ENCODE measurements at places on chromosomes 7 and 10.
A peak's percentile ranks its signal among the peaks of the same experiment; 100 is the strongest.

- no peaks in the 10 kb centered on the region for H3K27me3 ChIP-seq
- peaks cover 6% of the 10 kb centered on the region for H3K36me3 ChIP-seq
Measured at GRCh38 chr7:23685731-23686130, 5.7 kb downstream of the FAM221A start.

DNA sequence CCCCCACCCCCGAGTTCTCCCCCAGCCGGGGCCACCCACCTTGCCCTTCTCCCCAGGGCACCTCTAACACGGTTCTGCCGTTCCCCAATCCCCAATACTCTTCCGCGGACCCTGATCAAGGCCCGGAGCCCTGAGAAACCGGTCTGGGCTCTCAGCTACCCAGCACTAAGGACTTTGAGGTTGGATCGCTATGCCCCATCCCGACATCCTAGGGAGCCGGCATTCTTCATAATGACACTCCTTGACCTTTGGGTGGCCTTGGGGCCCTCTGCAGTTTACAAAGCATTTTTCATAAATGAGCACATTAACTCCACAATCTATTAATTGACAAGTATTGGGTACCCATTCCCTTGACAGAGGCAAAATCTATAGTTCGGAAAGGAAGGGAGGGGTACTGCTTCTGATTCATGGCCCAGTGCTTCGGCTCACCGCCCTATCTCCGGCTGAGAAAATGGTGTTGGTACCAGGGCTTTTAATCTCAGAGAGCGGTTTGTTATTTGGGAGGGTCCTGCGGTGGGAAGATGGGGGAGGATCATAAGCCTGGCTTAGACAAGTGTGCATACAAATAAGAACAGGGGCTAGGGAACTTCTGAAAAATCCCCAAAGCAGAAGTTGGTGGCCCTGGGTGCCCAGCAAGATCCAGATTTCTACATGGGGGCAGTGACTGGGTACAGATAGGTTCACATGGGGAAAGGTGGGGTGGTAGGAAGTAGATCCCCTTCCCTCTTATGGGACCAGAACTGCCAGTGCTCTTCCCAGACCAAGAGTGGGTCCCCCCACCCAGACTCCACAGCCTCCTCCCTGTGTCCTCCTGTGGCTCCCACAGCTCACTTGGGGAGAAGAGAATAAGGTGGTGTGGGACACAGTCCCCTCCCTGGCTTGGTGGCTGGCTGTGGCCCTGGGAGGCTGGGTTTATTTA lies 3.2 kb downstream of the IMPDH1 start:
- DNase-seq = no peak
- H3K36me3 ChIP-seq = no peaks in the 10 kb centered on the region
- peaks cover 41% of the 10 kb centered on the region for H3K4me1 ChIP-seq
- H3K4me3 ChIP-seq = peak overlapping the region; percentile 22
- H3K27me3 ChIP-seq = peaks cover 41% of the 10 kb centered on the region

DNA sequence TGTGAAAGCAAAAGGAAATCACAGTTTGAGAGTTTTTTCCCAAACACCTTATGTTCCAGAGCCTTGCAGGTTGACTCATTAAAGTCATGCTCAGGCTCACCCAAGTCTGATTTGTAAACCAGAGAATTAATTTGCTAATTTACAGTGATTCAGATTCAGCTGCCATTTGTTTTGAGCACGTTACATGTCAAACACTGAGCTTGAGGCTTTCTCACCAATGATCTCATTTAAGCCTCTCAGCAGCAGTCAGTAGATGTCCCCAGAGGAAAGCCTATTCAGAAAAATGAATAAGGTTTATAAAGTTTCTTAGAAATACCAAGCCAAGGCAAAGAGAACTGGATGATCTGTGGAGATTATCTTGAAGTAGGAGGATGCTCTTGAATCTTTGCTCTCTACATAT lies 420.4 kb downstream of the HTR7 start:
- no peaks in the 10 kb centered on the region for H3K4me1 ChIP-seq
- no peak overlapping the region for H3K4me3 ChIP-seq
- H3K27ac ChIP-seq = no peak overlapping the region
- no peaks in the 10 kb centered on the region for H3K27me3 ChIP-seq
- H3K36me3 ChIP-seq = no peaks in the 10 kb centered on the region

DNA sequence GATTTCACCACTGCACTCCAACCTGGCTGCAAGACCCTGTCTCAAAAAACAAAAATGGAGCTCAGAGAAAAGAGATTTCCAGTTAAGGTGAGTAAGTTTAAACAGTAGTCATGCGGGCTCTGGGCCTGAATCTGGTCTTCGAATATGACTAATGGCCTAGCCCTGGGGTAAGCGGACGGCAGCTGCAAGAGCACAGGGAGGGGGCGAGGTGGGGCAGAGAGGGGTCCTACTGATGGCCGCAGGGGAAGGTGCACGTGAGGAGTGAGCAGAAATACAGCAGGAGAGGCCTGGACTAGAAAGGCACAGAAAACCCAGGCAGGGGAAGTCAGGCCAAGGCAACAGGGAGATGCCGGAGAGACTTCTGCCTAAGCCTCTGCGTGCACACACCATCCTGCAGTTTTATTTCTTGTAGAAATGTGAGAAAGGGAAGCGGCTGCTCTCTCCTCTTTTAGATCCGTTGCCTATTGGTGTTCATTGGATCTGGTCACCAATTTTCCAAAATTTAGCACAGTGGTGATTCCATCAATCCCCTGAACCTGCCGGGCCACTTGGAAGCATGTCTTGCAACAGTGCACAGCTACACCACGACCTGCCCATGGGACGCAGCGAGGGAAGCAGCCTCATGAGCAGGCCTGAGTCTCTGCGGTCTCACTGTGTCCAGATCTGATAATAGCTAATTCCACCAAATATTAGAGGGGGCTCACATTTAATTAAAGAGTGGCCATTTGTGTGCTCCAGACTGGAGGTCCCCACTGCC lies 139.0 kb downstream of the PAXIP1 start:
- no peak for DNase-seq
- no peak overlapping the region for H3K4me3 ChIP-seq
- H3K27me3 ChIP-seq = peaks cover 8% of the 10 kb centered on the region
- no peaks in the 10 kb centered on the region for H3K4me1 ChIP-seq

- no peak overlapping the region for H3K27ac ChIP-seq
- no peak overlapping the region for H3K4me3 ChIP-seq
- H3K36me3 ChIP-seq = no peaks in the 10 kb centered on the region
- no peaks in the 10 kb centered on the region for H3K4me1 ChIP-seq
- no peaks in the 10 kb centered on the region for H3K27me3 ChIP-seq
Measured at GRCh38 chr10:78441694-78442093, 408.0 kb downstream of the RPS24 start.

- no peaks in the 10 kb centered on the region for H3K27me3 ChIP-seq
- no peaks in the 10 kb centered on the region for H3K36me3 ChIP-seq
- DNase-seq = no peak
- H3K27ac ChIP-seq = no peak overlapping the region
- H3K4me1 ChIP-seq = no peaks in the 10 kb centered on the region
Measured at GRCh38 chr10:19791032-19791431, 25.2 kb upstream of the PLXDC2 start.

DNA sequence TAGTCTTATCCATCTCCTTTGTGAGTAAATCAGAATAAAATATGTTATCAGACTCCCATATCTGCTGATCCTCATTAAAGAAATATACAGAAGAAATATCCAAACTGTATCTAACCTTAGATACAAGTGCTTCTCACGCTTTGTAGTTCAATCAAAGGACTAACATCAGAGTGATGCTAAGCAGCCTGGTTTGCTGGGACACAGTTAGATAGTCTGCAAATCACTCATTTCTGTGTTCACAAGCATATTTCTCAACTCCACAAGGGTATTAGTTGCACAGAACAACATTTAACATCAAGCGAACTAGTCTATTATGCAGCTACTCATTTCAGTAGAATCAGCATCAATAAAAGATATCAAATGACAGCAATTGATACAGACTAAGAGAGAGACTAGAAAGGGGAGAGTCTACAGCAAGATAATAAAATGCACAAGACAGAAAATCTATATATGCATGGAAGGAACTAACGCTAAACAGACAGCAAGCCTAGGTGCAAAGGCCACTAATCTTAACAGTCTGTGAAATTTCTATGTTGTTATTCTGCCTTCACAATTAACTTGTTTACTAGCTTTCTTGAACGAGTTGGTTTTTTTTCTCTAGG lies 30.0 kb downstream of the DNAJC12 start:
- DNase-seq = no peak

DNA sequence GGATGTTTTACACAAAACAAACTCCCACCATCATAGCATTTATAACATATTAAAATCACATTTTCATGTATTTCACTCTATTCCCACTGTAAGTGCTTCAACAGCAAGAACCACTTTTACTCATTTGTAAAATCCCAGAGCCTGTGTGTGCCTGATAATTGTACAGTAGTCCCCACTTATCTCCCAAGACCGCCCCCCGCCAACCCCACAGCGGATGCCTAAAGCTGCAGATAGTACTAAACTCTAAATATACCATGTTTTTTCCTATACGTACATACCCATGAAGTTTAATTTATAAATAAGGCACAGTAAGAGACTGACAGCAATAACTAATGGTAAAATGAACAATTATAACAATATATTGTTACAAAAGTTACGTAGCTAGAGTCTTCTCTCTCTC lies 33.5 kb downstream of the EZH2 start:
- H3K27ac ChIP-seq = no peak overlapping the region
- H3K4me1 ChIP-seq = peaks cover 25% of the 10 kb centered on the region
- no peaks in the 10 kb centered on the region for H3K27me3 ChIP-seq
- H3K4me3 ChIP-seq = no peak overlapping the region

GRCh38 chr7:30886608-30887011 lies 25.0 kb upstream of the AQP1 start:
- H3K4me1 ChIP-seq = no peaks in the 10 kb centered on the region
- DNase-seq = no peak
- H3K4me3 ChIP-seq = no peak overlapping the region
- H3K27ac ChIP-seq = no peak overlapping the region
- no peaks in the 10 kb centered on the region for H3K36me3 ChIP-seq

GRCh38 chr10:44828508-44829142 lies 82.5 kb upstream of the TMEM72 start:
- H3K4me1 ChIP-seq = no peaks in the 10 kb centered on the region
- H3K4me3 ChIP-seq = no peak overlapping the region
- no peak overlapping the region for H3K27ac ChIP-seq
- no peaks in the 10 kb centered on the region for H3K36me3 ChIP-seq

- no peak overlapping the region for H3K27ac ChIP-seq
- H3K4me3 ChIP-seq = no peak overlapping the region
- H3K36me3 ChIP-seq = no peaks in the 10 kb centered on the region
- DNase-seq = no peak
- no peaks in the 10 kb centered on the region for H3K4me1 ChIP-seq
Measured at GRCh38 chr10:6794441-6794840, 214.4 kb upstream of the PRKCQ start.

- no peaks in the 10 kb centered on the region for H3K27me3 ChIP-seq
- H3K27ac ChIP-seq = no peak overlapping the region
- no peaks in the 10 kb centered on the region for H3K36me3 ChIP-seq
- H3K4me1 ChIP-seq = no peaks in the 10 kb centered on the region
Measured at GRCh38 chr7:109549471-109550193, 980.0 kb downstream of the DNAJB9 start.

- no peaks in the 10 kb centered on the region for H3K27me3 ChIP-seq
- peak overlapping the region; percentile 61 for H3K27ac ChIP-seq
- H3K4me1 ChIP-seq = peaks cover 71% of the 10 kb centered on the region
- H3K4me3 ChIP-seq = peak overlapping the region; percentile 31
- no peak for DNase-seq
Measured at GRCh38 chr7:130956417-130957136, 222.6 kb upstream of the KLF14 start.

- peaks cover 8% of the 10 kb centered on the region for H3K27me3 ChIP-seq
- H3K4me1 ChIP-seq = no peaks in the 10 kb centered on the region
- DNase-seq = no peak
Measured at GRCh38 chr7:31465285-31465684, 48.6 kb upstream of the ITPRID1 start.

DNA sequence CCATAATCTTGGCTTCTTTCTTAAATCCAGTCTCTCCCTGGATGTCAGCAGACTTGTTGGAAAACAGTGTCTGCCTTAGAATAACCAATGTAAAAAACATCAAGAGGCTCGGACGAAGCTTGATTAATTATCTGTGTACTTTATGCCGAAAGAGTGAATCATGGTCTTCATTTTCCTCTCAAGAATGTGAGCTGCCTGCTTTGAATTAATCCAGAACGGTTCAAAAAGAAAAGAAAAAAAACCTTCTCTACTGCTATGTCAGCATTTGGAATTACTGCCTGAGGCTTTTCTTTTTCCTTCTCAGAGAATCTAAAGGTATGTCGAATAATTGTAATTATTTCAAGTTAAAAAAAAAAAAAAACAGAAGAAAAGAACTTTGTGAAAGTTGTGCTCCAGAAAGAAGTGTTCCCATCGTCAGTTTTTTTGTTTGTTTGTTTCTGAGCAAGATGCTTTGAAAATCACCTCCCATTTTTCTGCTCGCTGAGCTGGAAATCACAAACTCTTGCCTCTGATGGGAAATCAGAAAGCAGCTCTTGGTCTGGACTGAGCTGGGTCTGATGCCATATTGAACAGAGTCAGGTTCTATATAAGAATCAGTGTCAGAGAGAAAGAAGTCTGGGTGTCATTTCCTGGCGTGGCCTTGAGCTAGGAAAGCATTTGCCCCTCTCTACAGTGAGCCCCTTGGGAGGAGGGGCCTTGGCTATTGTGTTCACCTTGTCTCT lies 20.2 kb downstream of the PLPP4 start:
- H3K27ac ChIP-seq = no peak overlapping the region
- no peak for DNase-seq
- no peaks in the 10 kb centered on the region for H3K4me1 ChIP-seq
- H3K4me3 ChIP-seq = no peak overlapping the region
- H3K27me3 ChIP-seq = no peaks in the 10 kb centered on the region
- H3K36me3 ChIP-seq = no peaks in the 10 kb centered on the region

- H3K27ac ChIP-seq = no peak overlapping the region
- no peak for DNase-seq
- no peaks in the 10 kb centered on the region for H3K27me3 ChIP-seq
Measured at GRCh38 chr7:129898502-129899160, 54.1 kb downstream of the UBE2H start.

DNA sequence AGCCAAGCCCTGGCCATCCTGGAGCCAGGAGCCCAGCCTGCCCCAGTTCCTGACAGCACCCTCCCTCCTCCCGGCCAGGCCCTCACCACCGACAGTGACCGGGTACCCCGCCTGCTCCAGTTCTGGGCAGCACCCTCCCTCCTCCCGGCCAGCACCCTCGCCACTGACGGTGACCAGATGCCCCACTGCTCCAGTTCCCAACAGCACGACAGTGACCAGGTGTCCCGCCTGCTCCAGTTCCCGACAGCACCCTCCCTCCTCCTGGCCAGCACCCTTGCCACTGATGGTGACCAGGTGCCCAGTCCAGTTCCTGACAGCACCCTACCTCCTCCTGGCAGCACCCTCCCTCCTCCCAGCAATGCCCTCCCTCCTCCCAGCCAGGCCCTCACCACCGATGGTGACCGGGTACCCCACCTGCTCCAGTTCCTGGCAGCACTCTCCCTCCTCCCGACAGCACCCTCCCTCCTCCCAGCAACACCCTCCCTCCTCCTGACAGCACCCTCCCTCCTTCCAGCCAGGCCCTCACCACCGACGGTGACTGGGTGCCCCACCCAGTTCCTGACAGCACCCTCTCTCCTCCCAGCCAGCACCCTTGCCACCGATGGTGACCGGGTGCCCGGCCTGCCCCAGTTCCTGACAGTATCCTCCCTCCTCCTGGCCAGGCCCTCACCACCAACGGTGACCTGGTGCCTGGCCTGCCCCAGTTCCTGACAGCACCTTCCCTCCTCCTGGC lies 40.3 kb downstream of the VIPR2 start:
- no peak overlapping the region for H3K4me3 ChIP-seq
- H3K4me1 ChIP-seq = no peaks in the 10 kb centered on the region
- DNase-seq = no peak
- peaks cover 96% of the 10 kb centered on the region for H3K36me3 ChIP-seq
- H3K27me3 ChIP-seq = no peaks in the 10 kb centered on the region

Measured in DND-41 (cell line).